ENCODE measurements at places on chromosomes 7 and 10.
A peak's percentile ranks its signal among the peaks of the same experiment; 100 is the strongest.

DNA sequence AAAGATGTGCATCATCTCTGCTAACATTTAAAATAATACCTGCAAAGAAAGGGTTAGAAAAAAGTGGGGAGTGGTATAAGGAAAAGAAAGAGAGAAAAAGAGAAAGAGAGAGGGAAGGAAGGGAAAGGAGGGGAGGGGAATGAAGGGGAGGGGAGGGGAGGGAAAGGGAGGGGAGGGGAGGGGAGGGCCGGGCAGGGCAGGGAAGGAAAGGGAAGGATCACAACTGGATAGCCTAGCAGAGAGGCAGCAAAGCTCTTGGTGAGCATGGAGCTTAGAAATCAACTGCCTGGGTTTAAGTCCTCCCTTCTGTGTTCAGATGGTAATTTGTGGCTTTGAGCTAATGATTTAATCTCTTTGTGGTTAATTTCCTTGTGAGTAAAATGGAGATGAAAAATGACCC lies 5.4 kb upstream of the FAM237B start:
- no peak for DNase-seq

GRCh38 chr10:3702569-3702968 lies 82.4 kb downstream of the KLF6 start:
- peak; percentile 86 for DNase-seq

- no peak for DNase-seq
Observed at GRCh38 chr7:3510101-3511020, 209.3 kb downstream of the SDK1 start.

- DNase-seq, result peak; percentile 93
Observed at GRCh38 chr10:77391605-77392235, 245.9 kb downstream of the KCNMA1 start.

- peak; percentile 72 for DNase-seq
Observed at GRCh38 chr10:59830601-59831259, 75.6 kb downstream of the CCDC6 start.

DNA sequence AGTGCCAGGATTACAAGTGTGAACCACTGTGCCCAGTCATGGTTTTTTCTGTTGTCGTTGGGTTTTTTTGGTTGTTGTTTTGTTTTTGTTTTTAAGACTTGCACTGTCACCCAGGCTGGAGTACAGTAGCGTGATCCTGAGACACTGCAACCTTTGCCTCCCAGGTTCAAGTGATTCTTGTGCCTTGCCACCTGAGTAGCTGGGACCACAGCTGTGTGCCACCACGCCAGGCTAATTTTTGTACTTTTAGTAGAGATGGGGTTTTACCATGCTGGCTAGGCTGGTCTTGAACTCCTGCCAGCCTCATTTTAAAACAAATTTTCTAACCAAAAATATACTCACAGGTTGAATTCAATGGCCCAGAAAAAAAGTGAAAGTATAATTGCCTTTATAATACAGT lies 174.1 kb downstream of the AHR start:
- DNase-seq, result no peak

DNA sequence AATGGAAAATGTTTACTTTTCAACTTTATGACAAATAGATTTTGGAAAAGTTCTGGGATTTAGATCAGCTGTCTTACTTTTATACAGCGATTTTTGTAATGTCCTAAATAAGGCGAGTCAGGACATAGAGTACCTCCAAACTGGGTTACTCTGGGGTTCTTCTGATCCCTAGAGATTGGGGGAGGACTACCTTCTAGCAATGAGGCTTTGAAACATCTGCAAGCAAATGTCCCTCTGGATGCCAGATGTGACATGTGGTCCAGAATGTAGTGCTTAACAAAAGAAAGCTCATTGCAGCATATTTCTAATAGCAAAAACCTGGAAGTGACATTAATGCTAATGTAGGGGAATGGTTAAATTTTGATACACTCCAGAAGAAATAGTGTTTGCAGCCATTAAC lies 36.1 kb downstream of the ABRAXAS2 start:
- no peak for DNase-seq

DNA sequence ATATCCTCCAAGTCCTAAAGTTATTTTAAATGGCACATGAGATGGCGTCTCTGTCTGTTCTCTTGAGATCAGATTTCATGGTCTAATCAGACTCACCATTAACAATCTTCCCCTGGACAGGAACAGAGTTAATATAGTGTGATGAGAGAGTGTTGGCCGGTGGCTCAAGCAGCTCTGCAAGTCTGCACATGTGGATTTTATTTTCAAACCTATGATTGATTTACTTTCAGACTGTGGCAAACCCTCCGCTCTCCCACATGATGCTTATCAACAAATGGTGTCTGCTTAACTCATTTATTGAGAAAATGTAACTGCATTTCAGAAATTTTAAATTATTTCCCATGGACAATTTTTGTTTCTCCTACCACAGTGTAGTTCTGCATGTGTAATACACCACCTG lies 46.5 kb upstream of the HGF start:
- DNase-seq, result no peak

GRCh38 chr7:41319581-41319980 lies 383.3 kb downstream of the INHBA start:
- DNase-seq, result no peak

DNA sequence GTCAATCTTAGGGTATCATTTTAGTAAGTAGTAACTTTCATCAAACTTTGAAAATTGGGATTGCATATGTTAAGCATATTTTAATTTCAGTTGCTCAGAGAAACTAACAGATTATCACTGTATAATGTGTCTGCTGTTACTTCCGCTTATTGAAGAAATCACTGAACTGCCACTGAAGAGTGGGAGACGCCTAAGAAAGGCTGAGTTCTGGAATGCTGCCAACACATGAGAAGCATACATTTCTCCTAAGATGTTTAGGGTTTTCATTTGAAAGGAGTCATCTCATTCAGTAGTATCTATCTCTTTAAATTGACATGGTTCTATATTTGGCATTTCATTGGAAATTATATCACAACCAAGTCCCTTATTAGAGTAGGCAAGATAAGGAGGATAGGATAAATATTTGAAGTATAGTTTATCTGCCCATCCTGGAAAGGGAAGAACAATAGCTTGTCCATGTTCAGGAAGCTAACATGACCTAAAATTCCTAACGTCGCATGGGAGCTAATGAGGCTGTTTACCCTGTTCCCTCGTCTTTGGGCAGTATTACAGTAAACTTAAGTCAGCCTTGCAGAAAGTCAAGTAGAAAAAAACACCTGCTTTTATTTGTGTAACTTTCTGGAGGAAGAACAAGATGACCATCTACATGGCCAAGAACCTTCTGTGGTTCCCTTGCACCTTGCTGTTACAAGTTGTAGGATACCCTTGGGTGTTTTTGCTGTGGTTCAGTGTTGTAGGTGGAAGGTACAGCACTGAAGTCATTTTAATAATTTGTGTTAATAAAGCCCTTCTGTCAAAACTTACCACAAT lies 67.3 kb downstream of the NHLRC2 start:
- DNase-seq, result no peak

DNA sequence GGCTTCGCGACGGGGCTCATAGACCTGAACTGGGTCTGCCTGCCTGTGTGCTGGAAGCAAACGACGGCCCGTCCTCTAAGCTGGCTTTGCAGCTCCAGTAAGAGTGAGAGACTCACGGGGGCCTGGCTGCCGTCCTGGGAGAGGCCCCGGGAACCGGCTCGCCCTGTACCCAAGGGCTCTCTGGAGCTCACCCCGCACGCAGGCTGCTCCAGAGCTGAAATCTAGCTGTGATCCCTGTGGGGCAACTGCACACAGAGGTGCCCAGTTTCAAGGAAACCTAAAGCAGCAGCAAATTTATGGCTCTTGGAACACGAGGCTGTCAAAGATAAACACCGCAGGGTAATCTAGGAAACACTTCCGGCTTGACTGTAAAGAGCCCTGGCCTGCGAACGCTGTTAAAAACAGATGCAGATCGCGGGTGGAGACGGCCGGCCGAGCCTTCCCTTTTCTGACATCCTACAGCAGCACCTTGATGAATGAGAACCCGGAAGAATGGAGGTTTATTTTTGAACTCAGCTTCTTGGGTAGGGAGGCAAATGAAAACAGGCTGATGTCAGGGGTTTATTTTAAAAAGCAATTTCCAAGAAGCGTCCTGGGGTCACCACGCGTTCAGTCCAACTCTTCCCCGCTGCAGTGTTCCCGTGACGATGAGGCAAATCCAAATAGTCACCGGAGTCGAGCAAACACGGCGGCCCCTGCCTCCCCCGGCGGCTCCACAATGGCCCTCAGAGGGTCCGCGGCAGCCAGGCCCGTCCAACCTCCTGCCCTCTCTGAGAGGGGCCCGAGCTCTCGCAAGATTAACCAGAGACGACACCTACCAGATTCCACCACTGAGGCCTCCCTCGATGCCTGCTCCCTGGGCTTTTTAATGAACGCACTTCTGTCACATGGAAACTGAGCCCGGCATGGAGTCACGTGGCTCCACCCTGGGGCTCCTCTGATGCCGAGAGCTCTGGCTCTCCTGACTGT lies 29.6 kb downstream of the AMZ1 start:
- peak; percentile 51 for DNase-seq

DNA sequence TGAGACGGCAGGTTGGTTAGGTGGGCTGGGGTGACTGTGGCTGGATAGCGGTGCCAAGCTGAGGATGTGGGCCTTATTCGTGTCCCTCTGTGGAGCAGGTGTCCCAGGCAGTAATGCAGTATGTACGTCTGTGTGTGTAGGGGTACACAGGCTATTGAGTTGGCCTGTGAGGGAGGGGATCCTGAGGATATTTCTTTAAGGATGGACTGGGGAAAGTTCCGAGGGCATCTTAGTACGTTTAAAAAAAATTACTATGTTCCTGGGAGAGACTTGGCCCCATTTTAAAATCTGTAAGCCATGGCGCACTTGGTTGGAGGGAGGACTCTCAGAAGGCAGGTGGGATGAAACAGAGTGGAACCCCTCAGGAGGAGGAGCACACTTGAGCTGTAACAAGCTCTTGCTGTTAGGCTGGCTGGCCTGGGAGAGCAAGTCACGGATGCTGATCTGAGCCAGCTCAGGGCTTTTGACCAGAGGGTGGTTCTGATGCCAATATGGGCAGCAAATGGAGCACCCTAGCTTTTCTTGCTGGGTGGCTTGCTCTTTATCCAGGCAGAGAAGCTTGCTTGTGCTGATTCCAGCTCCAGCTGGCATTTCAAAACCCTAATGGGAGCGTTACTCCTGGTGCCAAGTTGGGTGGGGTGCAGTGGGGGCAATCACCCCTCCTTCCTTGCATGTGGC lies 765 bp downstream of the WBP1L start:
- DNase-seq, result peak; percentile 52

DNA sequence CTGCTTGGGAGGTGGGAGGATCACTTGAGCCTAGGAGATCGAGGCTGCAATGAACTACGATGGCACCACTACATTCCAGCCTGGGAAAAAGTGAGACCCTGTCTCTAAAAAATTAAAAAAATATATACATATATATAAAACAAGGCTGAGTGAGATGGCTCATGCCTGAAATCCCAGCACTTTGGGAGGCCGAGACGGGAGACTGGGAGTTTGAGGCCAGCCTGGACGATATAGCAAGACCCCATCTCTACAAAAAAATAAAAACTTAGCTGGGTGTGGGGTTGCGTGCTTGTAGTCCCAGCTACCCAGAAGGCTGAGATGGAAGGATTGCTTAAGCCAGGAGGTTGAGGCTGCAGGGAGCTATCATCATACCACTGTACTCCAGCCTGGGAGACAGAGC lies 87.6 kb downstream of the CARD11 start:
- DNase-seq, result no peak

- DNase-seq, result no peak
Observed at GRCh38 chr7:38817526-38817925, 91.5 kb downstream of the VPS41 start.

- DNase-seq, result no peak
Observed at GRCh38 chr7:70113536-70113935, 515.3 kb downstream of the AUTS2 start.

- DNase-seq, result no peak
Observed at GRCh38 chr7:137434946-137435345, 91.4 kb upstream of the PTN start.

GRCh38 chr10:78981257-78981969 lies 87.4 kb upstream of the ZMIZ1 start:
- no peak for DNase-seq

GRCh38 chr7:129702761-129703338 lies 91.3 kb downstream of the NRF1 start:
- DNase-seq, result no peak

DNA sequence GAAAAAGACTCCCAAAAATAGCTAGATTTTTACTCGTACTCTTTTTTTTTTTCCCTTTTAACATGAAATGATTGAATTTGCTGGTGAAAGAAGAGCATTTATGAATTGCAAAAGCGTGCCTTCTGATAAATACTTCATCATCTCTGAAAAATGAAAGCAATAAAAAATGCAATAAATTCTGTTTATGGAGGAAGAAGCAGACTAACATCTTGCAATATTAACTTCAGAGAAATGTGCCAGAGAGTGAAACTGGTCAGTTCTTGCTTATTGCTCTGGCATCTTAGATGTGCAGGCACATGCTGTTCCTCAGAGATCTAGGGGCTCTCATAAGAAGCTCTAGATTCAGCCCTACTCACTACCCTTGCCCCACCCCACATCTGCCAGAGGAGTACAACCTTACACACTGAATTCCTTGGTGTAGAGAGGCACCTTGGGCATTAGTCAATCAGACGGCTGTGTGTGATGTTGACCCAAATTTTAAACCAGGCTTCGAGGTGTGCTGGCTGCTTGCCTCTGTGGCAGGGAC lies 891.1 kb upstream of the GHITM start:
- DNase-seq, result no peak

- no peak for DNase-seq
Observed at GRCh38 chr7:53422291-53422690, 386.9 kb downstream of the POM121L12 start.

- peak; percentile 68 for DNase-seq
Observed at GRCh38 chr10:34814223-34814912, 728 bp downstream of the PARD3 start.

- DNase-seq, result no peak
Observed at GRCh38 chr7:157514306-157514705, 177.5 kb downstream of the DNAJB6 start.

GRCh38 chr7:98038321-98038720 lies 48.3 kb upstream of the OCM2 start:
- no peak for DNase-seq

DNA sequence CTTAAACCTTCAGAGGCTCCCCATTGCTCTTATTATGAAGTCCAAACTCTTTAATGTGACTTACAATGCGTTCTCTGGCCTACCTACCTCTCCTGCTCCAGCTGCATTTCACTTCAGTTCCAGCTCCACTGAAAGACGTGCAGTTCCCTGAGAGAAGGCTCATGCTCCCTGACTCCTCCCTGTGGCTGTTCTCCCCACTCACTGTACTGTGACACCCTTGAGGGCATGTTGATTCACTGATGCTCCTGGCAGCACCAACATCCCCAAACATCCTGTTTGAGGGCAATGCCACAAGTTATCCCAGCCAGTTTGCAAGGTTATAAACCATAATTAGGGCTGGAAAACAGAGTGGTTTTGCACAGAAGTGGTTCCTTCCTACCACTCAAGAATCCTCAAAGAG lies 111.2 kb downstream of the LSM5 start:
- DNase-seq, result peak; percentile 44

GRCh38 chr10:34653530-34653929 lies 161.6 kb downstream of the PARD3 start:
- no peak for DNase-seq

DNA sequence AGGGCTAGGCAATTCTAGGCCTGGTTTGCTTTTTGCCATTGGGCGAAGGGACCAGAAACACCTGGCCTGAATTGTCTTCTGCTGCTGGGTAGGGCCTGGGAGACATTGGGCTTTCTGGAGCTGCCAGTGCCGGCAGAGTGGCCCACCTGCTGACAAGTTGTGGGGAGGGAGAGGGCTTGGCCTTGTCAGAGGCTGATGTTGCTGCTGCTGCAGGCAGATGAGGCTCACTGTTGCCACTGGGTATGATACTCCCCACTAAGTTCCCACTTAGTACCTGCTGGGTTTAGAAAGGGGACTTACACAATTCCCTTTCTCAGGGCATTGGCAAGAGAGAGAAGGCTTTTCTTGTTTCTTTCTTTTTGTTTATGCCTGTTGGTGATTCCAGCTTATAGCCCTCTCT lies 289.6 kb upstream of the NPVF start:
- no peak for DNase-seq
